ENCODE measurements at places on chromosomes 13 and 19.

- no peak for DNase-seq
Observed at GRCh38 chr19:13830741-13831536, 35.7 kb downstream of the ZSWIM4 start.

DNA sequence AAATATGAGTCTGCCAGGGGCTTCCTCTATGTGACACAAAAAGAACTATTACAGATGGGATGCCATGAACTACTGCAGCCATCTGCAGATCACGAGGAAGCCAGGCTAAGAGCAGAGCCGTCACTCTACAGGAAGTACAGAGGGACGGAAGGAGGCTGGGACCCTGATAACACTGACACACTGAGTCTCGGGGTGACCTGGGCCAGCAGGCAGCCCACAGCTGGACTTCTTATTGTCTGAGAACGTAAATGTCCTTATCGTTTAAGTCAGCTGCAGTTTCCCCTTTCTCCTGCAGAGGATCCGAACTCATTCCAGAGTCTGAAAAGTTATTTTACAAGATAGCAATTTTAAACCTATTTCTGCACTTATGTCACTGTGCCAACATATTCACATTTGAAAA is 20.7 kb downstream of the PARP4 start:
- DNase-seq = no peak

- DNase-seq = no peak
Observed at GRCh38 chr19:27744926-27745768, 1467.8 kb downstream of the UQCRFS1 start.

DNA sequence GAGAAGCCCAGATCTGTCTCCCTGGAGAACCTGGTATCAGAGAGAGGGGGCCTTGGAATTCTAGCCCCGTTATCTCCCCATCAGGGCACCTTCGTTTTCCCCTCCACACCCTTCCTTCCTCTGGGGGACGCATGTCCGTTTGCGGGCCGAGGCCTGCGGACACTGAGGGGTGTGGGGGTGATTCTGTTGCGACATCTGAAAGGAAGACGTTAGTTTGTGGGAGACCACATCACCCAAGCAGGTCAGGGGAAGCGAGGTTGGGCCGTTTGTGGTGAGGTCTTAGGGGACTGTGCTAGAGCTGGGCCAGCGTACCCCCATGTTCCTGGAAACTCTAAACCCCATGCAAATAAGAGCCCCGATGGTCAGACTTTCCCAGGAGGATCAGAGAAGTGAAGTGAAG is 3.7 kb upstream of the HSH2D start:
- DNase-seq = no peak

GRCh38 chr13:20377720-20378119 is 145.6 kb upstream of the GJB6 start:
- DNase-seq = no peak

All from right renal cortex interstitium (tissue), 3 donors.